ENCODE measurements at places on chromosomes 7 and 10.
A peak's percentile ranks its signal among the peaks of the same experiment; 100 is the strongest.

DNA sequence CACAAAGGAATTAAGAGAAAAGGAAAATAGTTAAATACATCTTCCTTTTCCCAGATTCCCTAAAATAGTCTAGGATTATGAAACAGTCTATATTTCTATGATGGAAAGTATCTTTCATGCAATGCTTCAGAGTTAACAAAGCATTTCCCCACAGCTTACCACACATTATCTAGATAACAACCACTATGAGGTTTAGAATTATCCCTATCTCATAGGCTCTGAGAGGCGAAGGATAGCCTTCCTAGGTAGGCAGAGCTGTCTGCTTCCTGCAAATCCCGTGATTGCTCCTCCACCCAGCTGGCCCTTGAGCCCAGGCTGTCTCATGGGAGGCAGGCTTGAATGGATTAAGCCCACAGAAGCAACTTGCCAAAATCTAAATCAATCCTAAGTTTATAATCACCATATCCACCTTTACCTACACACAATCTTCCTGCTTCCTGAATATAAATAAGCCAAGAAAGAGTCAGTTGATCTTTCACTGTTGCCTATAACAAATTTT, 321.4 kb upstream of the AOAH start:
- DNase-seq: no peak

GRCh38 chr7:99244939-99245338, 27.7 kb upstream of the MYH16 start:
- DNase-seq: no peak

GRCh38 chr10:82464191-82464818, 589.3 kb downstream of the NRG3 start:
- no peak for DNase-seq

DNA sequence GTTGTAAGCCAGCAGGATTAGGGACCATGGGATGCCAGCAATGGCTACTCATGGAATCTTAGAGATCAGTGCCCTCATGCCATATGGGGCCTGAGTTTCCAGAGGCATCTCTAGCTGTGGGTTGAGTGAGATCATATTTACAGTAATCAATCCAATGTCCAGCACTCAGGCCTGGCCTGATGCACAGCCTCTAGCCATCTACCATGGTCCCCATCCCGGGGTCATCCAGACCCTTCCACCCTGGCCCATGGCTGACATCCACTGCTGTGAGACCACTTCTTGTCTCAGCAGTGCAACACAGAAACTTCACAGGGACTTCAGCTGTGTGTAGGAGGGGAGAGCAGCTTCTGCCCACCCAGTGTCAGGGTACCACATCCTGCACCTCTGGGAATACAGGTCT, 6.5 kb upstream of the ADCY1 start:
- no peak for DNase-seq

GRCh38 chr10:125868372-125868975, 12.6 kb downstream of the DHX32 start:
- DNase-seq: no peak

- DNase-seq: no peak
These were observed 5.6 kb upstream of the PCGF5 start for GRCh38 chr10:91214911-91215310.

GRCh38 chr10:131771634-131772358, 129.0 kb upstream of the PPP2R2D start:
- DNase-seq: no peak

DNA sequence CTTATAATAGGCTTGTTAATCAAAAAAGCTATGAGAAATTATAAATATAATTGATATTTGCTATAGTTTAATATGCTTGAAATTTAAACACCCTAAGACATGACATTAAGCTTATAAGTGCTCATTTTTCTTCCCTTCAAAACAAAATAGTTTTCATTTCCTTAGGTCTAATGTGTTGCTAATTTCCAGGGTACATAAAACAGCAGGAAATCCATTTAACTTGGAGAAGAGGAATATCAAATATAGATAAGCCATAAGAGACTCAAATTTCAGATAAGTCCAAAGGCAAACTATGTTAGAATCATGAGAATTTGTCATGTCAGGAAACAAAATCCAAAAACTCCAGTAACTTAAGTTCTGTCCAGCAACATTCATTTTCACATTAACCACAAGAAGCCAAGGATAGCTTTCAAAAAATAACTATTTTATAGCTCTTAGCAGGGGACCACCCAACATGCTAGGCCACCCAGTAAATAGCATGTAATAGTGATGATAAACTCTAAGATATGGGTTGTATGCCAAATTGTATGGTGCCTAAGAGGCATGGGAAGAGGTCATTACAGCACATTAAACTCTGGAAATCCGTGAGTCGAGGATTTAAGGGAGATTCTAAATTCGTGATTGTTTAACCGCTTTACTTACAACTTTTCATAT, 298.1 kb downstream of the CRPPA start:
- no peak for DNase-seq

DNA sequence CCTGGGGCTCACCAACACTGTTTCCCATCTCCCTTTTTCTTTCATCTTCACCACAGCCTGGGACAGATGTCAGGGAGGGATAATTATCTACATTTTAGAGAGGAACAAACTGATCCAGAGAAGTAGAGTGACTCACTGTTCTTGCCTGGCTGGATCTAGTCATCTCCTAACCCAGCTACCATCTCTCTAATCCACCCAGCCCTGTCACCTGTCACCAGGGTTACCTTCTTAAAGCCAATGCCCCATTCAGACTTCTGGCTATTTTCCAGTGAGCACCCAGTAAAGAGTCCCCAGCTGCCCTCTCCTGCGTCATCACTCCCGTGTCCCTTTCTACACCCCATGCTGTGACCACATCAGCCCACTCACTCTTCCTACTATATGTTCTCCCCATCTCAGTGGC, 68.4 kb upstream of the DUSP5 start:
- DNase-seq: no peak

DNA sequence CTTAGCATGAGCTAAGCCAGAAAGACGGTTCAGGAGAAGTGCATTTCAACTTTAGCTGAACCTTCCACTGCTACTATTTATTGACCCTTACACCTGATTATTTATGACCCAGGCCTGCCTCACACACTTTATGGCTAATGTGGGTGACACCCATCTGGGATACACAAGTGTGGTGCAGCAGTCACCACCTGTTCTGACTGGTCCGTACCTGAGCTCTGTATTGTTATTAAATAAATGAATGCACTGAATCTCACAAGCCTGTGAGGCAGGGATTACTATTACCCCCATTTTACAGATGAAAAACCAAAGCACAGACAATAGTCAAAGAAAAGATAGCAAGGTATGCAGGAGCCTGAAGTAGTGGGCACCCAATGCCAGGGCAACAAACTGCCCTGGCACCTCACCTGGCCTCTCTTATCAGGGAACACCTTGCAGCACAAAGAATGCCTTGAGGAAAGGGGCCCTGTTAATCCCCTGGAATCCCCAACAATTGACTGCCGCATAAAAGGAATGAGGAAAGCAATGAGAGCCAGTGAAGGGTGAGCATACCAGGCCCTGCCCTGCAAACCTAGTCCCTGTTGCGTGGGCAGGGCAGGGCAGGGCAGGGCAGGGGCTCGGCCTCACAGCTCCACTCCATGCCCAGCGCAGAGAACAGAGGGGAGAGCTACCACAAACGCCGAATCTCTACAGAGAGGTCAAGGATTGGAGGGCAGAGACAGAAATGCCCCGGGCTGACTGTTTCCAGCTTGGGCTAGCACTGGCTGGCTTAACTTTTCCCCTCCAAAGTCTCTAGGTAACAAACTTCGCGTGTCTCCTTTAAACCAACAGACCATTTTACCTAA, 1.3 kb downstream of the ANXA11 start:
- DNase-seq: no peak

DNA sequence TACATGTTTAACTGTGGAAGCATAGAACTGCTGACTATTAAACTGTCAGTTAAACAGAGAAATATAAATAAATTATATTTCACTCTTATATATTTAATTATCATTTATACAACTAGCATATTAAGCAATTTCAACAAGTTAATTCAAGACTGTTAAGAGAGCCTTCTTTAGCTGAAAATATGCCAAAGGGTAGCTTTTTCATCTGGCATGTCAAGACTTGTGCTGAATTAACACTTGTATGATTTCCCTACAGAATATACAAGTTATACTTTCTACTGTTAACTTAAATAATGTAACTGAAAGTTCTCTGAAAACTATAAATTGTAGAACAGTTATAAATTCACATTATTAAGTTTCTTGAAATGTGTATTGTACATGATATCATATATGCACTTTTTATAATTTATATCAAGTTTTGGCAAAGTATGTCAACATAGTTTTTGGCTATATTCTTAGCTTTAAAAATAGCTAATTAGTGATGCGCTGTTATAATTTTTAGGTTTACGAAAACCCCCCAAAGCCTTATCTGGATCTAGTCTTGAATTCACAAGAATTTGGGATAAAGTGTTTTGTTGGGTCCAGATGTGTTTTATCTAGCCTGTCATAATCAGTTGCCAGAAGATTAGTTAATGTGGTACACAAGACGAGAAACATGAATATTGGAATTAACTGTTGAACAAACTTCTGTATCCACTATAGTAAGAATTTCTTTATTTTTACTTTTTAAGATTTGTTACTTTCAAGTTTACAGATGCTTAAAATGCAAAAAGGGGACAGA, 231.1 kb upstream of the FOXP2 start:
- no peak for DNase-seq

GRCh38 chr7:126453104-126453503, 799.6 kb downstream of the GRM8 start:
- no peak for DNase-seq

DNA sequence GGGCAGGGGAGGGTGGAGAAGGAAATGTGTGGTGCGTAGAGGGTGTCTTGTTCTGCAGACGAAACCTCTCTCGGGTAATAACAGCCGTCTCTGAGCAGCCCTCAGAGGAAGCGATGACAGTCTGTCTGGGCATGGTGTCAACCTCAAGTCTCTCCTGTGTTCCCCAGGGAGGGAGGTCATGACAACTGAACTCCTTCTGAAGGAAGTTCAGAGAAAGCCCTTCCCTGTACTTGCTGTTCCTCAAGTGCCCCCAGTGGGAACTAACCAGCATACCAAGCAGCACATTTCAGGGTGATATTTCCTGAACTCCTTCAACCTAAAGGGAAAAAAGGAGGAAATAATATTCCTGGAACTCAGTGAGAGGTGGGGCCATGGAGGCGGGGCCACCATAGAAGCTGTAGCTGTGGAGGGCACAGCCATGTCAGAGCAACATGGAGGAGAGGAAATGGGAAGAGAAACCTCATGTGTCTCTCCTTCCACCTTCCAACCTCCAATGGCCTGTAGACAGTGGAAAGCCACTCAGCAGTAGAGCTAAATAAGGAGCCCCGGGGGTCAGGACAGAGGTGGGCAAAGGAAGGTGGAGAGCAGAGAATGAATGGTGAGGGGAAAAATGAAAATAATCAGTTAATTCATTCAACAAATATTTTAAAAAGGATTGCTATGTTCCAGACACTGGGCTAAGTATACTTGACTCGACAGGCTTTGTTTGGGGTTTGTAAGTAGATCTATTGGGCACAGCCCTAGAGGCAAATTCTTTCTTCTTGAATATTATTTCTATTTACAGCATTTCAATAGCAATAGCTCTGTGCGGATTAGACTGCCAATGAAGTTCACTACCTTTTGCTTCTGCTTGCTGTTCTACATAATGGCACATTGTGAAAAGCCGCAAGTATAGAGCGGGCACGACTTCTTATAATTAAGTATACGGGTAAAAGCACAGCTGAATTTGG, 61.0 kb upstream of the AOAH start:
- no peak for DNase-seq

DNA sequence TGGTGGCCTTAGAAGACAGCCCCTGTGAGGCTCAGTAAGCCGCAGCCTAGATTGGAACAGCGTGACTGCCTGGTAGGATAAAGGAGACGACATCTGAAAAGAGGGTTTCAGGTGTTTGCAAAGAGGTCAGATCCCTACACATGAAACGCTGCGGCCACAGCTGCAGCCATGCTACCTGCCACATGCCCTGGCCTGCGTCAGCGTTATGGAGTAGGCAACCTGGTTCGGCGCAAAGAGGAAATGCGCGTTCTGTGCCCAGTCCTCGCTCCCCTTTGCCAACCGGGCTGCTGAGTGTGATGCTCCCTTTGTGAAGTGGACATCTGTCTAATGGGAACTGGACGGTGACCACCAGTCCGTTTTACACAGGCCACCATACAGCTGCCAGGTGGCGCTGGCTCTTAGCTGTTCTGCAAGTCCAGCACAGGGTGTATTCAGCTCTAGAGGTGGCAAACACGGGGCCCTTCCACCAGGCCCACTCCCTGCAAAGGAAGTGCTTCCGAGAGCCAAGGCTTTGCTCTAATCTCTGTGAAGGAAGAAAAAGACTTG, 160.3 kb downstream of the CELF2 start:
- DNase-seq: no peak

DNA sequence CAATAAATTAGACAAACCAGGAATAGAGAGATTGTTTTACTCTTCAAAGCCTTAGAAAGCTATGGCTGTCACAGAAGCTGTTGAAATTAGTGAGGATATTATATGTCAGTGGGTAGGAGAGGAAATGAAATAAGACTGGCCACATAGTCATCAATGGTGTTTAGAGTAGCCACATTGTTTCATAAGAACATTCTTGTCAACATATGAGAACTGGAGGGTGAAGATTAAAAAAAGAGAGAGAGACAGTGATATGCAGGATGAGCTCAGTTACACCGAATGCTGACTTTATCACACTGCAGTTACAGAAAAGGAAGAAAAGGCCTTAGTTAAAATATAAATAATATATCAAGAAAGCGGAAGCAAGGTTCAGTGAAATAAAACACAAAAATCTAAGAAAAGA, 412.0 kb downstream of the CNTNAP2 start:
- no peak for DNase-seq

- peak; percentile 64 for DNase-seq
These were observed 652 bp downstream of the ATOH7 start for GRCh38 chr10:68231106-68231816.

GRCh38 chr7:29053105-29053872, 93.0 kb downstream of the CPVL start:
- no peak for DNase-seq

- no peak for DNase-seq
These were observed 310.4 kb downstream of the EXOC4 start for GRCh38 chr7:133563251-133563650.

DNA sequence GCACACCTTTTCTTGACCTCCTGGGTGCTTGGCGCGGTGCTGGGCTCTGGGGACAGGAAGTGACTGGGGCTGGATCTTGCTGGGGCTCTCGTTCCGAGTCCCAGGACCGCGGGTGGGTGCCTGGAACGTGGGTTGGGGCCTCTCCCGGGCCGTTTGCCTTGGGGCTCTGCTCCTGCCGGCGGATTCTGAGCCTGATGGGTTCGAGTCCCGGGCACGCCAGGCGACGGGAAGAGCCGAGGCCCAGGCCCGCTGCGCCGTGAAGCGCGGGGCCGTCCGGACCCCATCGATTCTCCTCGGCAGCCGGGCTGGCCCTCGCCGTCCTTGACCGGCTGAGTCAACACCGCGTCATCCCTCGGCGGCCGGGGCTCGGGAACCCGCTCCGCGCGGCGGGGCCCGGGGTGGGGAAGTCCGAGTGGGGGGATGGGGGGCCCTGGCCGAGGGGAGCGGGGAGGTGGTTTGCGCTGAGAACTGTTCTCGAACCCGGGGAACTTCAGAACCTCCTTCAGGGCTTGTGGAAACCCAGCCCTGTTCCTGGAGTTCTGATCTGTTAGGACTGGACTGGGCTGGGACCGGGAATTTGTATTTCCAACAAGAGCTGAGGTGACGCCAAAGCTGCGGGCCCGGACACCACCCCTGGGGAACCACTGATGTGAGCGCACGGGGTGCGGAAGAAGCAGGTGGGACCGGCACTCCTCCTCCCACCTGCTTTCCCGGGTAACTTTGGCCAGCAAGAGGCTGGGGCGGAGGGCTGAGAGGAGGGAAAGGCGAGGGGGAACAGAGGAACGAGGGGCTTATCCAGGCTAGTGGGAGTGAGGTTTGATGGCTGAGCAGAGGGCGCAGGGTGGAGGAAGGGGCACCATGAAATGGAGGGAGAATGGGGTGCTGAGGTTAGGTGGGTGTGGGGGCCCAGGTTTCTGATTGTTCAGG, 6.2 kb downstream of the HHEX start:
- no peak for DNase-seq

All from caudate nucleus (tissue), 63 donors.